ENCODE measurements at places on chromosomes 5 and 9. TPM values are rescaled to one million over a fixed set of nuclear protein-coding genes. Genes with fewer than 3 reads are reported as not detected.

SH3RF2 gene
- 0.42 TPM for total RNA-seq

HRH2 gene
- total RNA-seq = 2.9 TPM

LRRC70 gene
- 6.1 TPM for total RNA-seq

HTR1A gene
- total RNA-seq = not detected

SLU7 gene
- 99.9 TPM for total RNA-seq

RASEF gene
- not detected for total RNA-seq

MTX3 gene
- total RNA-seq = 26.5 TPM

PHF24 gene
- total RNA-seq = not detected

PLPPR1 gene
- not detected for total RNA-seq

SKP2 gene
- 6.3 TPM for total RNA-seq

MCCC2 gene
- total RNA-seq = 18.7 TPM

INSL4 gene
- not detected for total RNA-seq

SLC6A18 gene
- not detected for total RNA-seq

C9orf153 gene
- total RNA-seq = 1.0 TPM

MELK gene
- total RNA-seq = 0.42 TPM

FOXI1 gene
- not detected for total RNA-seq

SLC28A3 gene
- not detected for total RNA-seq

SLC36A2 gene
- not detected for total RNA-seq
